ENCODE measurements at places on chromosomes 11 and 22.

DNA sequence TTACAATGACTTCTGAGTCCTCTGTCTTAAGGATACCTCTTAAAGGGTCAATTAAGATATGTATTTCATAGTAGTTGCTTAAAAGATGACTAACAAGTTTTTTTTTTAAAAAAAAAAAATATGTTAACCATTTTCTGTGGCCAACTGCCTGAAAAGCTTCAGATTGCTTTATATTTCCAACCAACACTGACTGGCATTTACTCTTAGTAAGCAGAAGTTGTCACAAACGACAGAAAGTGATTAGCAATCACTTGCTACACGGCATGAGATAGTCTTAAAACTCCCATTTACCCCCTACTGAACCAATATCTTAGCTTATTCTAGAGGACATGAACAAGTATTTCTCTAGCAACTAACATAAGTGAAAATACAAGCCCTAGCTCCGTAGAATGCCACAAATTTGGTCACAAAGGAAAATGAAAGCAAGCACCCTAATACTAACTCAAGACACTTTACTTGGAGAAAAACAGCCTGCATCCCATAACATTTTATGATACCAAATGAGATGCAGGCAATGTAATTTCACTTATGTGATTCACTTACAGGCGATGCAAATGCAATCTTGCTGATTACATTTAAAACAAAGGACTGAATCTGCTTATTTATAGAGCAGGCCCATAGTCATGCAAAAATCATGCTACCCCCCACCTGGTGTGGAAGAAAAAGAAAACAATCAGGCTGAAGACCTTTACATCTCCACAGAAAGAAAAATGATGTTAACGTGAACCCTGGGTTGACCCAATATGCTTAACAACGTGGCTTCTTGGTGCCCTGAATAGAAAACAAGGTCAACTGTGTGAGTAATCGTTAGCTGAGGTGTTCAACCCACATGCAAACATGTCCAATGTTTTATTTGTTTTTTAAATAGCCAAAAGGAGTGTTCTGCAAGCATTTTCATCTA lies 25.7 kb downstream of the MPPED2 start:
- DNase-seq, result no peak

DNA sequence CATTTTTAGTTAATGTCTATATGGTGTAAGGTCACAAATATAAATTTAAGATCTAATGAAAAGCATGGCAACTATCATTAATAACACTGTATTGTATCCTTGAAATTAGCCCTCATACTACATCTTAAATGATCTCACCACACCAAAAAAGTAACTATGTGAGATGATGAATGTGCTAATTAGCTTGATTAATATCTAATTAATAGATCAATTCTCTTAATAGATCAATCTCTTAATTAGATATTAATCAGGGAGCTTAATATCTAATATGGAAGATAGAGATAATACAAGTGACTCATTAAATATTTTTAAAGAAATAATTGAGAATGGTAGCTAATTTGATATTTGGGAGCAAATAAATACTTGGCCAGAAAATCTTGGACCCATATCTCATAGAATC lies 178.5 kb upstream of the FAT3 start:
- no peak for DNase-seq

DNA sequence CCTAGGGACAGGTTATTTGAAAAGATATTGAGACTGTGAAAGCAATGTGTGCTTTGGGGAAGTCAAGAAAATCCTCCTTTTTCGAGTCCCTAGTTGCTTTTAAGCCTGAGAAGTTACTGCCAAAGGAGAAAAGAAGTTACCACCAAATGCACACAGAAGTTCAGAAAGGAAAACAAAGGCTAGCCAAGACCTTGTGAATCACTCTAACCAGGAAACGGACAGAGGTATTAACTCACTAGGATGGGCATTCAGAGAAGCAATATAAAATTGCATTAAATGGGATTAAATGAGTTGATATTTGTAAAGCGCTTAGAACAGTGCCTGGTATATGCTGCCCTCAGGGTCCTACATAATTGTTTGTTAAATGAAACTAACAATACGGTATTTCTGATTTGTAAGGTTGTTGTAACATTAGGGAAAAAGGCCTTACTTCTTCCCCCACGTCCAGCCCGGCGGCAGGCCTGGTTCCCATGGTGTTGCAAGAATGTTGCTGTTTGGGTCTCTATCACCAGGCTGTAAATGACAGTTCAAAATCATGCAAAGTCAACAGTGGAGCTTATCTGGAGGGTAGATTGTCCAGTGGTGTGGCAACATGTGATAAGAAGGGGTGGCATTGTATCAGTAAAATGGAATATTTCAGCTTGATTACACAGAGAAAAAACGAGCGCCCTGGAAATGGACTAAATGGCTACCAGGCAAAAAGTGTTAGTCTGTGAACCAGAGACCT lies 7.1 kb downstream of the TMA7B start:
- DNase-seq, result no peak

DNA sequence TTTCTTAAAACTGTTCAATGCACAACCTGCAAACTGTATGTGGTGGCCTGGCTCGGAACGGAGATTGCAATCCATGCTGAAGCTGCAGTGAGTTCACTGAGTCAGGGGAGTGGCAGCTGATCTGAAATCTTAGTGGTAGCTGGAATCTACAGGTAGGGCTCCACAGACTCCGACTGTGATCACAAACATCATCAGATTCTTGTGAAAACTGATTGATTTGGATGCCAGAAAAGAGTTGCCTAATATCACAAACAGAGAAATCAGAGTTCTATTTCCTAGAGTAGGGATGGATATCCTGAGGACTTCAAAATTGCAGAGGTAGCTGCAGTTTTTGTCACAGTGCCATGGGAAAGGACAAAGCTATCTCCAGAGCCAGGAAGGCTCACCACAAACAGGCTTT lies 57.5 kb upstream of the SC5D start:
- DNase-seq, result no peak

DNA sequence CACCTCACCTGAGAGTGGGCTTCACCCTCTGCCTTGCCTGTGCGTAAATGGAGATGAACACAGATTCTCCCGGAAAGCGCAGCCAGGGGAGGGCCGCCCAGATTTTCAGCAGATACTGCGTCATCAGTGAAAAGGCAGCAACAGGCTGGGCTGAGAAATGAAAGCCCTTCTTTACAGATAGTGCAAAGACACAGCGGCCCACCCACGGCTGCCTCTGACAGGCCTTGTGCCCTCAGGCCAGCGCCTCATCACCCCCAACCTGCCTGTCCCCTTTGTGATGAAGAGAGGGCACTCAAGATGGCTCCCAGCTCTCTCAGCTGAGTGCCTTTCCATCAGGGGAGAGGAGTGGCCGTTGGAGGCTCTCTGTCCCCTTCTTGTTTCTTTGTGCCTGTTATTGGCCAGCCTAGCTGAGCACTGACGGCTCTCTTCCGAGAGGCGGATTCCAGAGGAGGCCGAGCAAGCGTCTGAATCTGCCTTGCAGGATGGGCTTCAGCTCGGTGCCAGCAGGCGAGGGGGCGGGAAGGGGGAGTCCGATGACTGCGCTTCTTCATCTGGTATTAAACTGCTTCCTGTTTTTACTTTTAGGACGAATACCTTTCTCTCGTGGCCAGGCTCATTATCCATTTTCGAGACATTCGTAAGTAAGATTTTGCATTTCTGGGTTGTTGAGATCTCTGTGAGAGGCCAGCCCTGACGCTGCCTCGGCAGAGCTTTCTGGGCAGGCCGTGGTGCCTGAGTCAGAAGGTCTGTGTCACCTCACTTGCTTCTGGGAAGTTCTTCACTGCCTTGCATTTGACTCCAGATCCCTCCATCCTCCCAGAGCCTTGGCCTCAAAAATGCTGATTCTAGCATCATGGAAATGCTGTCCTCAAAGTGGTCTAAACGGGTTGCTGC lies 43.7 kb downstream of the MED15 start:
- no peak for DNase-seq

- DNase-seq, result no peak
Observed at GRCh38 chr22:18987765-18988164, 51.7 kb upstream of the PRODH start.

DNA sequence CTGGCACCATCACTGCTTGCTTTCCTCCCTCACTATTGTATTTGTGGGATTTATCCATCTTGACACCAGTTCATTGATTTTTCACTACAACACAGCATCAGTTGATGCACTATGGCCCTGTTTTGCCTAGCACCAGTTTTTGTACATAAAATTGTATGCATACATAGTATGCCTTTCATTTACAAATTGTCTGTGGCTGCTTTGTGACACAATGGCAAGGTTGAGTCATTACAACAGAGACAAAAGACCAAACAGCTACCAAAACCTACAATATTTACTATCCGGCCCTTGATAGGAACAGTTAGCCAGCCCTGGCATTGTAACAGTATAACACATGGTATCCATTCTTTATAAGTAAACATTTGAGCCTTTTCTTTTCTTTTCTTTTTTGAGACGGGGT lies 150.3 kb downstream of the LDLRAD3 start:
- DNase-seq, result no peak

DNA sequence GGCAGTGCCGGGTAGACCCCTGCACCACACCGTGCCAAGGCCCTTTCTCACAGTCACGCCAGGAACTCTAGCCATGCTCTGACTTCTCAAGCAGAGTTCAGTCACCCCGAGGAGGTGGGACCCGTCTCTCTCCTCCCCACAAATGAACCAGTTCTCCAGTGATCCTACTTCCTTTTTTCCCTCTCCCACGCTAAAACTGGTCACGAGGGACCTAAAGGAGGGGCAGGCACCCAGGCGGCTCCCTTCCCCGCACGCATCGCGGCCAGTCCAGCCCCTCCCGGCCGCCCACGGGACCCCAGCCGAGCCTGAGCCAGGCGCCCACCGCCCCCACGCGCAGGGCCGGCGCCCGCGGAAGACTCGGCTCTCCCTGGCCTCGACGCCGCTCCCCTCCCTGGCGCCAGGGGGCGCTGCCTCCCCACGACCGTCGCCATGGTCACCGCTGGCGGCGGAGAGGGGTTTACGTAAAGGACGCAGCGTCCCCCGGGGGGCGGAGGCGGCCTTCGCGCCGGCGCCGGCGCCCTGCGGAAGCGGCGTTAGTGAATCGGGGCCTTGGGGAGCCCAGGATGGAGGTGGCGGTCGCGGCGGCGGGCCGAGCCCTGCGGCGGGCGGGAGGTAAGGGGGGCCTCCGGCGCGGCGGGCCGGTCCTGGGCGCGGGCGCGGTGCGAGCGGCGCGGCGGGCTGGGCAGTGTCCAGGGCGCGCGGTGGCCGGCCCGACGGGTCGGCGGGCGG lies at the start of gene DAGLA:
Gene DAGLA, plus strand, starts transcription at position 499 of the 729 bp plus-strand sequence. CDS start 39,765 bp downstream, outside the sequence.
- no peak for DNase-seq

DNA sequence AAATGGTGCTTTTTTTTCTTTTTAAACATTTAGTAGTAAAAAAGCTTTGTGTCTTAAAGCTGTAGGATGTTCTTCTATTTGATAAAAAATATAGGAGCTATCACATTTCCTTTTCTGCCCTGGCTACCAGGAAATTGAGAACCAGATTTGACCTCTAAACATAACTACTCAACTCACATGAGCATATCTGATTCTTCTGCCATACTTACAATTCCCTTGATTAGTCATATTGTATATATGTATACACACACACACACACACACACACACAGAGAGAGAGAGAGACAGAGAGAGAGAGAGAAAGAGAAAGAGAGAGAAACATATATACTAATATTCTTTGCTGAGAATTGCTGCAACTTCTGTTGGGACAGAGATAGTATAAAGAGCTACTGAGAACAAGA lies 23.0 kb upstream of the GDPD4 start:
- DNase-seq, result no peak

GRCh38 chr11:14751975-14752407 lies 108.4 kb downstream of the PDE3B start:
- DNase-seq, result no peak

DNA sequence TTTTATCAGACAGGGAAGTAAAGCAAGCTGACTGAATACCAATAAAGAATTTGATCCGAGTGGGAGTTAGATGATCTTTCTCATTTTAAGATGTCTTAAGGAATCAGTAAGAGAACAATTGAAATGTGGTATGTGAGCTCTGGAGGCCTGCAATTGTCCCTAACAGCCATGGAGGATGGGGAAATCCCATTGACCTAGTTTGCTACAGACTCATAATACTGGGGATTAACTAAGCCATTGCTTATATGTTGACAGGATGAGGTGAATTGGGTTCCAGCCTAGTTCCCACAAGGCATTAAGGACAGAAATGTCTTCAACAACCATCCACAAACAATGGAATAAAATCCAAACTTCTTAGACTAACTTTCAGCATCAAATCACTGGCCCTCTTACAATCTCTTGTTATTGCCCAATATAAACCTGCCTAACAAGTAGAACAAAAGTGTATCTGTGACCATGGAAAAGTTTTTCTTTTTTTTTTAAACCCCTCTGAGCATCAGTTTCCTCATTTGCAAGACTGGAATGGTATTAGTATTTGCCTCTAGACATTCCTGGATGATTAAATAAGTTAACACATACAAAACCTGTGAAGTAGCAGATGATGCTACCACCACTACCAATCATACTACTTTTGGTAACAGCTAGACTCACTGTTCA lies 773.2 kb downstream of the DLG2 start:
- no peak for DNase-seq

DNA sequence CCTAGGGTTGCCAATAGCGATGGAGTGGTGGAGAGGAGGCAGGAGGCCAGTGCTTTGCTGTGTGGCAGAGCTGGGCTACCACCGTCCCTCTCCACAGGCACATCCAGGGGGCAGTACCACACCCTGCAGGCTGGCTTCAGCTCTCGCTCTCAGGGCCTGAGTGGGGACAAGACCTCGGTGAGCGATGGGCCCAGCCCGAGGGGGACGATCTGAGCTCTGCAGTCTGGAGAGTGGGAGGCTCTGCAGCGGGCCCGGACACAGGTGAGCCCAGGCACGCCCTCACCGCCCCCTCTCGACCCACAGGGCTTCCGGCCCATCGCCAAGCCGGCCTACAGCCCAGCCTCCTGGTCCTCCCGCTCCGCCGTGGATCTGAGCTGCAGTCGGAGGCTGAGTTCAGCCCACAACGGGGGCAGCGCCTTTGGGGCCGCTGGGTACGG lies 2.5 kb downstream of the PKP3 start:
- no peak for DNase-seq

Measured in non-pigmented ciliary epithelial cell (primary cell).